ENCODE measurements at places on chromosomes 16 and 17.

DNA sequence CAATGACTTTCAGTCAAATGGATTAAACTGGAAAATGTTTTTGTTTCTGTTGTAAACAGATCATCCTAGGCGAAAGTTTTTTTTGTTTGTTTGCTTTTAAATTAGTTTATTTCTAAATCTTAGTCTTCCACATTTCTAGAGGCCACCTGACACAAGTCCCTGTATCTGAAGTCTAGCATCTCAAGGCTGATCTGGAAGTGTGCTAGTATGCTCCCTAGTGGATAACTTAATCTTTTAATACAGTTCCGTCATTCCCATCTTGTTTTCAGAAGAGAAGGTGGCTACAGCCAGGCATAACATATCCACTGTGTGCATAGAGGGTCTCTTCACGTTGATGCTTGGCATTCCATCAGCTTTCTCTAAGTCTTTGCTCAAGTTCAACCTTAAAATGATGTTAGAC lies 7.6 kb downstream of the IFT20 start:
- DNase-seq = no peak

- no peak for DNase-seq
Measured at GRCh38 chr16:57469917-57470470, 7.5 kb downstream of the POLR2C start.

GRCh38 chr16:56279132-56279531 lies 87.8 kb downstream of the GNAO1 start:
- peak; percentile 67 for DNase-seq

GRCh38 chr17:54013072-54013471 lies 190.3 kb downstream of the KIF2B start:
- no peak for DNase-seq

- no peak for DNase-seq
Measured at GRCh38 chr17:17191961-17192381, 14.2 kb downstream of the PLD6 start.
